ENCODE measurements at places on chromosomes 7 and 10.

DNA sequence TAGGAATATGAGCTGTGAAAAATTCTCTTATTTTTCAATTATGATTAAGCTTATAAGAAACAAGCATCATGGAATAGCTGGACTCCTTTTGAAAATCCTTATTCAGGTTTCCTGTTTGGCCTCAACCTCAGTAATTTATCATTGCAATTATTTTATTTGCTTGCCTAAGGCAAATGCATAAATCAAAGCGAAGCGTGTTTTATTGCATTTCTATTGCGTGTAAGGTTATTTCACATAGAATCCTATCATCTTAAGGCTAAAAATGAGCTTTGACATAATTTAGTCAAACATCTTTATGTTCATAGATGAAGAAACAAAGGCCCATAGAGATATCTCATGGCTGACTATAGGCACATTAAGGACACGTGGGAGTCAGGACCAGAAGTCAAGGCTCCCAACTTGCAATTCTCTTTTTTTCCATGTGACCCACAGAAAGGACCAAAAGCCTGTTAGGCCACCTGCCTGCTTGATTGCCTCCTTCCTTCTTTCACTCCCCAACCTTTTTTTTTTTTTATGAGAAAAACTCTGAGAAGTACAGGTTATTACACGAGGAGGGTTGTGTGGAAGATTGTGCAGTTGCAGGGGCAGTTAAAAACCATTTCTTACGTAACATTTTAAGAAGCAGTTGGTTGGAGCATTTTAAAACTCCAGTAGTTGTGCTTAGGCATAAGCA, 261.0 kb downstream of the HDAC9 start:
- DNase-seq, result no peak

DNA sequence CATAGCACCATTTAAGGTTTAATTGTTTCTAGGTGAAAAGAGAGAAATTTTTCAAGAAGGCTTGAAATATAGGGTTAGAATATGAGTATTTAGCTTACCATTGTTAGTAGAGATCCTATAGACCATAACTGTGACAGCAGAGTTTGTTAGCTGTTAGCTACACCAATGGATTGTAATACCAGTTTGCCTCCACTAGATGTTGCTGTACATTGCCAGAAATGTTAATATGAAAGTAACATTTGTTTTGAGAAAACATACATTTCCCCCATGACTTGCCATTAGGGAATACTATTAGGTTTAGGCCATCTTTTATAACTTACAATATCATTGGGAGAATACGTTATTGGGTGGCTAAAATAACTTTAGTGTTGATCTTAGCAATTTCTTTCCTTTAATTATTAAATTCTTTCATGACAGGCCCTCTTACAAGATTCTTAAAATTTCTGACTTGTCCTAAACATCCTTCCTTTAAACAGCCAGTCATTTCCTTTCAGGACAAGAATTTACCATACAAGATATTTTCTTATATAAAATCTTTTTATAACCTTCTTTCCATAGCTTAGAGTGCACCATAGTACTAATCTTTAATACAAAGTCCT, 39.5 kb downstream of the ZNF117 start:
- no peak for DNase-seq

GRCh38 chr7:54664235-54665228, 94.5 kb downstream of the SEC61G start:
- no peak for DNase-seq

GRCh38 chr7:119943942-119944600, 328.9 kb upstream of the KCND2 start:
- DNase-seq, result no peak

GRCh38 chr10:12978891-12979290, 22.6 kb downstream of the CCDC3 start:
- no peak for DNase-seq

- no peak for DNase-seq
Measured at GRCh38 chr10:85610381-85611092, 756.1 kb downstream of the GRID1 start.

DNA sequence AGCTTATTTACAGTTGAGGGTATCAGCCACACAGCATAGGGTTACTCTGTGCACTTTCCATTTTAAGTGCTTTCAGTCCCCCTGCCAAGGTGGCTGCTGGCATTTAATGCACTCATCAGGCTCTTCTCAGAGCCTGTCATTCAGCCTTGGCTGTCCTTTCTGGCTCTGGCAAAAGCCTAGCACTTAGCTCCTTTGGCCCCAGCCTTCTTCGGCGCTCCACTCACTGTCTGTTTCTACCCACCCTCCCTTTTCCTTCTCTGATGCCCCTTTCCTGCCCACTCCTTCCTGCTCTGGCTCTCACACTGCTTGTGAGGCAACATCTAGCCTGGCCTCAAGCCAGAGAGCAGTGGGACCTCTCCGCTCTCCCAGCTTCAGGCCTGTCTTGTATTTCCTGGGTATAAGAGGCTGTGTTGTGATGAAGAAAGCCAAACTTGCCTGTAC, 60.2 kb downstream of the WIPF3 start:
- no peak for DNase-seq

DNA sequence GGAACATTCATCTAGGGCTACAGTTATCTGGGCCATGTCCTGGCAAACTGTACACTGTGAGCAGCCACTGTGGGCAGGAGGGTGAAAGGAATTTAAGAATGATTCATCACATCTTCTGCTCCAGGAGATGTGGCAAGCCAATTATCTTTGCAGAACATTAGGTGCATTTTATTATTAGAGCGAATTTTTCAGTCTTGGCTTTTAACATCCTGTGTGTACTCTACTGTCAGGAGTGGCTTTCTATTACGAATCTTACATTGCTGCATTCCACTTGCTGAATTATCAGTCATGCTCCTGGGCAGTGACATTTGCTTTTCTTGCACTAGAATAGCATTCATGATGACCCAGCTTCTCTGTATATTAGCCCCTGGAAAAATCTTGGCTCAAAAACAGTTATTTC, 109.2 kb upstream of the TARP start:
- no peak for DNase-seq

DNA sequence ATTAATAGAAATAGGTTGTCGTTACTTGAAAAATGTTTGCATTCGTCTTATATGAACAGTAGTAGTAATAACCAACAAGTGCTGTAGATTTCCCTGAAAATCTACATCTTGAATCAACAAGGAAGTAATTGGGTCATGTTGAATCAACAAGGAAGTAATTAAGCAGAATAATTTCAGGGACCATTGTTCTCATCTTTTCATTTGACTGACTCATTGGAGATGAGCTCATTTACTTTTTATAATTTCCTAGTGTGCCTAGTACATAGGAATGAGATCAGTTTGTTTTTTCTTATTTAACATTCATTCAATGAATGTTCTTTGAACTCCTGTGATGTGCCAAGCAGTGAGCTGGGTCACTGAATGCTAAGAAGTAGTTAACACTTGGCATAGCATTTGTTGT, 8.2 kb downstream of the CLDN12 start:
- no peak for DNase-seq

DNA sequence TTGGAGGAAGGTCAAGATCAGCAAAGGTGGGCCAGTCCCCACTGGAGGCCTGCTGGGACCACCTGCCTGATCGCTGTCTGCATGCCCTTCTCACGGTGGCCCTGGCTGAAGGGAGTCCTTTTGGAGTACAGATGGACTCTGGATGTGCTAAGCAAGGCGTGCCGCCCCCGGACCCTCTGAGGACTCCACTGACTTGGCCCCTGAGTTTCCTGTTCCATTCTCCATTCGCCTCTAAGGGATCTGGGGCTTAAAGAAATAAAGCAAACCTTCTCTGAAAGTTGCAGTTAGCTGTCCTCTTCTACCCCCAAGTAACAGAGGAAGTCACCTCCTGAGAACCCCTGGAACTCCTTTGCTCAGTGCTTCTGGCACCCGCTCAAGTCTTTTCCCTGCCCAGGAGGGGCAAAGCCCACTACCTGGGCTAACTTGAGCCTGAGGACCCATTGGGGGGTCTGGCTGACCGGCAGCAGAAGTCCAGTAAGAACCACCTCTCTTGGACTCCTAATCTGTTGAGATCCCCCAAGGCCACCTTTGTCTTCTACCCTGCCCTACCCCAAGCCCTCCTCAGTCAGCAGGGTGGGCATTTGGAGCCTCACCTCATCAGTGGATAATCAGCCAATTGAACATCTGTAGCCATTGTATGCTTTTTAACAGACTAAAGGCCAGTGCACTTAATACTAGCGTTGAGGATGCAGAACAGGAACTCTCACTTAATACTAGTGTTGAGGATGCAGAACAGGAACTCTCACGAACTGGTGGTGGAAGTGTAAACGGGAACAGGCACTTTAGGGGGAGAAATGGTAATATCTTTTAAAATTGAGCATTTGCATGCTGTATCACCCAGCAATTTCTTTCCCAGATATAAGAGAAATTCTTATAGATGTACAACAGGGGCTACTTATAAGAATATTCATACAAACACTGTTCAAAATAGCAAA, 2.2 kb downstream of the TBATA start:
- no peak for DNase-seq

- no peak for DNase-seq
Measured at GRCh38 chr10:91683975-91684374, 51.1 kb upstream of the PPP1R3C start.
